ENCODE measurements at places on chromosomes 12 and 14. TPM values are rescaled to one million over a fixed set of nuclear protein-coding genes. Genes with fewer than 3 reads are reported as not detected.

AQP6 gene
- total RNA-seq: not detected

RASSF9 gene
- total RNA-seq: not detected

POU6F1 gene
- total RNA-seq: 20.6 TPM

ANKRD33 gene
- total RNA-seq: not detected

FOXM1 gene
- 86.9 TPM for total RNA-seq

SLCO1B1 gene
- total RNA-seq: not detected

CCDC92 gene
- total RNA-seq: 25.4 TPM

RNASE7 gene
- total RNA-seq: not detected

PMCH gene
- not detected for total RNA-seq

ORMDL2 gene
- 43.4 TPM for total RNA-seq

TTC9 gene
- 17.2 TPM for total RNA-seq

IGFBP6 gene
- 2.0 TPM for total RNA-seq

XPOT gene
- total RNA-seq: 98.7 TPM

KRT85 gene
- total RNA-seq: not detected

GSG1 gene
- total RNA-seq: not detected

ABCD2 gene
- total RNA-seq: 30.8 TPM

RNASE2 gene
- total RNA-seq: not detected

DHRS1 gene
- total RNA-seq: 41.9 TPM

TAS2R9 gene
- total RNA-seq: not detected

GOLT1B gene
- total RNA-seq: 38.1 TPM

INHBE gene
- total RNA-seq: not detected

FAM90A1 gene
- total RNA-seq: 0.11 TPM

BRMS1L gene
- total RNA-seq: 7.8 TPM

TFCP2 gene
- total RNA-seq: 33.6 TPM

CSRP2 gene
- total RNA-seq: not detected

BLTP3B gene
- total RNA-seq: 24.7 TPM

SRGAP1 gene
- 0.03 TPM for total RNA-seq

DDN gene
- 0.20 TPM for total RNA-seq

DPF3 gene
- 3.8 TPM for total RNA-seq

CLEC4D gene
- not detected for total RNA-seq
